Stimulated activated CD4-positive, alpha-beta T cell treated with anti-CD3 and anti-CD28 coated beads, Interleukin-15, amount 100 ng/mL, for 1 hour (primary cell): ENCODE measurements at places on chromosomes 1 and 21.

GRCh38 chr1:198889101-198889500 is 250.3 kb downstream of the PTPRC start:
- no peak for DNase-seq

DNA sequence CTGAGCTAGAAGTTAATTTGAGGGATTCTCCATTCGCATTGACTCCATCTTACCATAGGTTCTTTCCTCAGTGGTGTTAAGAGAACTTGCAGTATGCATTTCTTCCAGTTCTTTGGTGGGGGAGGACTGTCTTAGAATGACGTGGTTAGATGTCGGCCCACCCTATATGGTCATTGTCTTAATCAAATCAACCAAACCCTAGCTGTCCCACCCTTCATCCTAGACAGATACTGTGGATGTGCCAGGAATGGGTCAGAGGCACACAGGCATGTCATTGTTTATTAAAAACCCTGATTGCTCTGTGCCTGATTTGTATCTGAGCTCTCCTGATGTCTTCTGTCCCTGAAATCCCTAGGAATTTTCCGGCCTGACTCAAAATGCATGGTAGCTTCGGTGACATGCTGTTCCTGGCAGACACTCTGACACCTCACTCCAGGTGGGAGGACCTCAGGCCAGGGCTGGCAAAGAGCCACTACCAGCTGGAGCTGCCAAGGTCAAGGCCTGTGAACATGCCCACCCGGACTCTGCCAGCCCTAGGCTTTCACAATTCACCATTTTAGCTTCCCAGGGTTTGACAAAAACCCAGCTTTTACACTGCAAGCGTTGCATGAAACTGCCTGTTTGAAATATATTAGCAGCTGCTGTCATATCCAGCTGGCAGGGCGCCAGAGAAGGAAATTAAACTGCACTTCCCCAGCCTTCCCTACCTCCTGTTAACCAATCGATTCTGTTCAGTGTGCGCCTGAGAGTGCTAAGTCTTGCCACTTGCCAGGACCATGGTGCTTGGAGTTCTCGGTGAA is 134.0 kb downstream of the FAM78B start:
- DNase-seq = no peak

- DNase-seq = no peak
Measured at GRCh38 chr1:228308085-228308601, 98.5 kb downstream of the TRIM11 start.

- DNase-seq = no peak
Measured at GRCh38 chr1:82387012-82387366, 586.3 kb downstream of the ADGRL2 start.

DNA sequence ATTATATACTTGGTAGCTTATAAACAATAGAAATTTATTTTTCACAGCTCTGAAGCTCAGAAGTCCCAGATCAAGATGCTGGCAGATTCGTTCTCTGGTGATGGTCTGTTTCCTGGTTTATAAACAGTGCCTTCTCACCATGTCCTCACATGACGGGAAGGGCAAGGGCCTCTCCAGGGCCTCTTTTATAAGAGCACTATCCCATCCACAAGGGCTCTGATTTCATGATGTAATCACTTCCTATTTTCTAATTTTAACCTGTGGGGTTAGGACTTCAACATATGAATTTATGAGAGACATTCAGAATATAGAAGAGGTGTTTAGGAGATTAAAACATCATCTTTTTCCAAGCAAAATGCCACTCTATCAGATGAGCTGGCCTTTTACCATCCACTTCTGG is 32.1 kb upstream of the PLPPR4 start:
- no peak for DNase-seq

DNA sequence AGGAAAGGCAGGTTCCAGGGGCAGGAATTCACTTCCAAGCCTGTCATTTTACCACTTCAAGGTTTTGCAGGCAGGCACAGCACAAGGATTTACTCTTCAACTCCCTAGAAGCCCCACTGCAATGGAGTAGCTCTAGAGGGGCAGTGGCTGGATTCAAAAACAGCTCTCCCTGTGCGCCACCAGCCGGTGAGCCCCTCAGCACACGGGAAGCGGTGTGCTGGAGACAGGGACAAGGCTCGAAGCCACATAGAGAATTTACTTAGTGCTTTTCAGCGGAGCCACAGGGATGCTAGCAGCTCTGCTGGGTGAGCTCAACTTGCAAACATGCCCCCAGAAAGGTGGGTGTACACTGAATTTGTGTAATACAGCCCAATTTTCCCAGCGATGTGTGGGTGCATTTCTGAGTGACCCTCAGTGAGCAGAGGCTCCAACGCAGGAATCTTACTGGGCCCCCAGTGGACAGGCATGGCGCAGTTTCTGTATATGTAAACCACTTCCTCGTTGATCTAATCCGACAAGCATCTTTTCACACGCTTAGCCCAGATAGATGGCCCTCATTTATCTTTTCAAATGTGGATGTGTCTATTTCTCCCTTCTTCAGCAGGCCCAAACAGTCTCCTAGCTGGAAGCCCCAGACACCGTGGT is 10.9 kb downstream of the VWA5B1 start:
- DNase-seq = no peak
